ENCODE measurements at places on chromosomes 12 and 14. TPM values are rescaled to one million over a fixed set of nuclear protein-coding genes. Genes with fewer than 3 reads are reported as not detected.

STRAP gene
- total RNA-seq: 236 TPM

CIDEB gene
- 4.6 TPM for total RNA-seq

- DNase-seq: no peak
Measured at GRCh38 chr14:36755756-36756155, 94.1 kb downstream of the PAX9 start.

ADCY6 gene
- total RNA-seq: 11.8 TPM

DNA sequence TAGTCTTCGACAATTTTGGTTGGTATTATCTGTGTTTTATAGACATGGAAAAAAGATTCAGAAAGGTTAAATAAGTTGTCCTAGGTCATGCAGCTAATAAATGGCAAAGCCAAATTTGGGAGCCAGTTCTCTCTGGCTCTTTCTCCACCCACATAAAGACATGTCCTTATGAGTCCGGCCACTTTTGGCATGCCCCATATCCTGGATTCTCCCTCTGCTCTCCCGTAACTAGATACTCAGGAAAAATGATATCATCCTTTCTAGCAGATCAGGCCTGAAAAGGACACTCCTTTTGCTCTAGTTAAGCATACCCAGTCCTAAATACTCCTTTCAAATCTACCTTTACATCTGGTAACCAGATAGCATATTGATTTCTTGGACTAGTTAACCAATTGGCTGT lies 64.4 kb downstream of the TTLL5 start:
- no peak for DNase-seq

GRCh38 chr12:71878208-71878607 lies 38.6 kb downstream of the TBC1D15 start:
- no peak for DNase-seq

GRCh38 chr12:2959192-2959504 lies at the start of gene TEAD4:
Gene TEAD4 (plus strand): TSS chr12:2959397.
- peak; percentile 97 for DNase-seq

DNA sequence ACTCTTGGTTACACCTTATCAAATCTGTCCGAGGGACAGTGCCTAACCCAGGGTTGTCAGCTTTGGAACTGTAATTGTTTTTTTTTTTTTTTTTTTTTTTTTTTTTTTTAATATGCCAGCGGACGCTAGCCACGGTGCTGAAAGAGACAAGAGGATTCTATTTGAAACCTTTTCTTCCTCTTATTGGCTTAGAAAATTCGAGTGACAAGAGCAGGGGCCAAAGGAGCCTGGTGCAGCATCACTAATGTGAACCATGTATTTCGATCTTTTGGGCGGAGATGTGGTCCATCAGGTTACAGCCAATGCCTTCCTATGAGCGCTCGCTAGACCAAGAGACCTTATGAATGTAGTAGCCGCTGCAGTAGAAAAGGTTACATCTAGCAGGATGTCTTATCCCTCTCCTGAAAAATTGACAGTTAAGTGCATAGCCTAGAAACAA lies 922 bp downstream of the PTPRR start:
- peak; percentile 84 for DNase-seq

POTEM gene
- total RNA-seq: not detected

DNA sequence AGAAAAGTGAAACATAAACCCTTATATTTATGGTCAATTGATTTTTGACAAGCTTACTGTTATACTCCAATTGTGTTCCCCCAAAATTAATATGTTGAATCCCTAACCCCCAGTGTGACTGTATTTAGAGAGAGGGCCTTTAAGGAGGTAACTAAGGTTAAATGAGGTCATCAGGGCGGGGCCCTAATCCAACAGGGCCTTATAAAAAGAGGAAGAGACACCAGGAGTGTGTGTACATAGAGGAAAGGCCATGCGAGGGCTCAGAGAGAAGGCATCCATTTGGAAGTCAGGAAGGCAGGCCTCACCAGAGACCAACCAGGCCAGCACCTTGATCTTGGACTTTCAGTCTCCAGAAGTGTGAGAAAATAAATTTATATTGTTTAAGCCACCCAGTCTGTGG lies 6.5 kb upstream of the VTI1B start:
- DNase-seq: no peak

Data from GM23338 (cell line).